Muscle of leg (tissue), 16 donors: ENCODE measurements at places on chromosomes 6 and 20. TPM values are rescaled to one million over a fixed set of nuclear protein-coding genes. Genes with fewer than 3 reads are reported as not detected.
A peak's percentile ranks its signal among the peaks of the same experiment; 100 is the strongest.

- DNase-seq = no peak
Measured at GRCh38 chr6:20159781-20160540, 52.3 kb downstream of the MBOAT1 start.

DNA sequence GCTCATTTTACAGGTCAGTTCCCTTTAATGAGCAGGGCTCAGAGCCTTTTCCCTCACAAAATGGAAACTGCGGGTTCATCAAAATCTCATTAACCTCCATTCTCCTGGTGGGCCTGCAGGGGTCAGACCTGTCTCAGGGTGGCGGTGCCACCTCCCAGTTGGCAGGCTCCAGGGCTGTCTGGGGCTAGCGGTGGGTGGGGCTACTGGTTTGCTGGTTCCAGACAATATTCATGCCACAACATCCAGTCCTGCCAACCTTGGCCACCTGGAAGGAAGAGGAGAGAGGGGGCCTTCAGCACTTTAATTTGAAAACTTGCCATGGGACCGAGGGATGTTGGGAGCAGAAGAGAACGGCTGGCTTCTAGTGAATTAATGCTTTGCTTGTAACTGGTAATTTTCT is 41.9 kb upstream of the CTNNBL1 start:
- DNase-seq = no peak

- no peak for DNase-seq
Measured at GRCh38 chr6:52697903-52698302, 27.0 kb downstream of the TMEM14A start.

The NKAPL gene
- polyA plus RNA-seq = 1.4 TPM

DNA sequence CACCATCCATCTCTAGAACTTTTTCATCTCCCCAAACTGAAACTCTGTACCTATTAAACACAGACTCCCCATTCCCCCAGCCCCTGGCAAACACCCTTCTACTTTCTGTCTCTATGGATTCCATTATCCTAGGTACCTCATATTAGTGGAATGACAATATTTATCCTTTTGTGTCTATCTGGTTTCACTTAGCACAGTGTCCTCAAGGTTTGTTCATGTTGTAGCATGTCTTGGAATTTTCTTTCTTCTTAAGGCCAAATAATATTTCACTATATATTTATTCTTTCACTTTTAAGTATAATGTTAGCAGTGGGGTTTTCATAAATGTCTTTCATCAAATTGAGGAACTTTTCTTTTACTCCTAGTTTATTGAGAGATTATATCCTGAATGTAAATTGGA is 56.8 kb upstream of the DSP start:
- DNase-seq = no peak

The RTF2 gene
- 121 TPM for polyA plus RNA-seq

- no peak for DNase-seq
Measured at GRCh38 chr6:46338131-46338530, 153.1 kb downstream of the RCAN2 start.

The TRIM27 gene
- polyA plus RNA-seq = 42.9 TPM

The SLC44A4 gene
- 0.20 TPM for polyA plus RNA-seq

- peak; percentile 96 for DNase-seq
Measured at GRCh38 chr6:168634541-168635328, 193.8 kb downstream of the SMOC2 start.

The TPD52L1 gene
- polyA plus RNA-seq = 51.5 TPM

- peak; percentile 9 for DNase-seq
Measured at GRCh38 chr20:54707801-54708200, 232.4 kb downstream of the DOK5 start.

- no peak for DNase-seq
Measured at GRCh38 chr6:142953373-142954273, 8.6 kb upstream of the HIVEP2 start.

The PAK1IP1 gene
- polyA plus RNA-seq = 19.4 TPM

DNA sequence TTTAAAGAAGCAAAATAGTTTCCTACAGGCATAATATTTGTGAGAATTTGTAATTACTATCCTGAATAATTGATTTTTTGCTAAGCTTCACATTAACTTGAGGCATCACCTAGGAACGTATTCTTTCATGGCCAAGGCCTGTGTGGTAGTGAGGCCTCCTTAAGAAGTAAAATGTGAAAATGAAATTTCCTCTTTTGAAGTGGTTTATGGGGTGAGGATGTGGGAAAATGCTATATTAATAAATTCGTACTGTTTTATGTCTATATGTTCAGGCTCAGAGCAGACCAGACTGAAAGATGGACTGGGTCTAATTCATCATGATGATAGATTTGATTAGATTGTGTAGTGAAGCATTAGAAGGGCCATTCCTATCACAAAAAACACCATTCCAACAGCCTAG is 33.1 kb downstream of the MYLIP start:
- DNase-seq = no peak

GRCh38 chr6:14824060-14824459 is 421.8 kb upstream of the JARID2 start:
- DNase-seq = no peak

The TMEM63B gene
- 19.9 TPM for polyA plus RNA-seq

The MMP24 gene
- 0.34 TPM for polyA plus RNA-seq

DNA sequence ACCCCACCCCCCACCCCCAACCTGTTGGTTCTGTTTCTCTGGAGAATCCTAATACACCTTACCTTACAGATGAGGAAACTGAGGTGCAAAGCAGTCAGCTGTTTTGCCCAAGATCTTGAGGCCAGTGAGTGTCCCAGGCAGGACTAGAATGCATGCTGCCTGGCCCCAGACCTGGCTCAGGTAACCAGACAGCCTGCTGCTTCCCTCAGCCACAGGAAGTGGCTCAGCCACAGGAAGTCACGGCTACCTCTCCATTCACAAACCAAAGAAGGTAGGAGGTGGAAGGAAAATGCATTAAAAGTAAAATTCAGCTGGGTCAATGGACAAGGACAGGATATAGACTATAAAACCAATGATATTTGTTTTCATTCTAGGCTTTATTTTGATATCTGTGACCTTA is 517.6 kb downstream of the CD83 start:
- DNase-seq = no peak

DNA sequence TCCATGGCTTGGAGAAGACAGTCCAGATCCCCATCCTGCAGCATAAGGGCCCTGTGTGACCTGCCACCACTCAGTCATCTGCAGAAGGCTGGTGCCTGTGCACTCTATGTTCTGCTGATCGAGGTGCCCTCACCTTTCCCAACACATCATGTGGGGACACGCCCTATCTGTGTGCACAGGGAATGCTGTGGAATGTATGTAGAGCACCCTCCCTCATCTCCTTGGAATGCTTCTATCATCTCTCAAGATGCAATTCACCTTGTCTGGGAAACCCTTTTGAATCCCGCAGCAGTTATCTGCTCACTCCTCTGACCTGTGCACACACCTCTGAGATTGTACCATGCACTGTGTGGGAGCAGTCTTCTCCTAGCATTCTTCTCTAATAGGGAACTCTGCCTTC is 207.2 kb upstream of the SSTR4 start:
- DNase-seq = no peak

The FOXF2 gene
- polyA plus RNA-seq = 0.28 TPM

DNA sequence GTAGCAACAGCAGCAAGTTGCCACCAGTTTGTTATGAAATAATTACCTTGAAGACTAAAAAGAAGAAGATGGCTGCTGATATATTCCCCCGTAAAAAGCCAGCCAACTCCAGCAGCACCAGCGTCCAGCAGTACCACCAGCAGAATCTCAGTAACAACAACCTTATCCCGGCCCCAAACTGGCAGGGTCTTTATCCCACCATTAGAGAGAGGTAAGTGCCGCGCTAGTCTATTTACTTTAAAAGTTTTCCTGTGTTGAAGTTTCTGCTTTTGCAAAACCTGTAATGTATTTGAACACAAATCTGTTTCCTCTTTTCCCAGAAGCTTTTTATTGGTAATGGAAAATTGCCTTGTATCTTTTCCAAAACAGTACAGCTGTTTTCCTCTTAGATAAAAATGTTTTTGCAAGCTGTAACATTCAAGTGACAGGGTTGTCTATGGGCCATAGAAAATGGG is 725 bp downstream of the BTBD3 start:
- DNase-seq = peak; percentile 96

DNA sequence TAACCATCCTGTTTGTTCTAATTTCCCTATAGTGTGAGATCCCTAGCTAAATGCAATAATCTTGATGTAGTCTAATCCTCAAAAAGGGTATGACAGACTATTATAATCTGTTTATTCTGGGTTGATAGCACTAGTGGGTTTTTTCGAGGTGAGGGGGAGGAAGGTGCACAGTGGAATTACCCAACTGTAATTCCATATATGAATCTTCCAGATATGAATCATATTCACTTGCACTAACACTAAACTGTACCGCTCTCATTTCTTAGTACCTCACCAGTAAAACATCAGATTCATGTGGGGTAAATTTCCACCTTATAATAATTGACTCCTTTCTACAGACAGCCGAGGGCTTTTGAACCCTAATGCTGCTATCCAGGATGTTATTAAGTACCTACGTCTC is 16.5 kb downstream of the NCOA7 start:
- no peak for DNase-seq

The ENPP1 gene
- 9.3 TPM for polyA plus RNA-seq

DNA sequence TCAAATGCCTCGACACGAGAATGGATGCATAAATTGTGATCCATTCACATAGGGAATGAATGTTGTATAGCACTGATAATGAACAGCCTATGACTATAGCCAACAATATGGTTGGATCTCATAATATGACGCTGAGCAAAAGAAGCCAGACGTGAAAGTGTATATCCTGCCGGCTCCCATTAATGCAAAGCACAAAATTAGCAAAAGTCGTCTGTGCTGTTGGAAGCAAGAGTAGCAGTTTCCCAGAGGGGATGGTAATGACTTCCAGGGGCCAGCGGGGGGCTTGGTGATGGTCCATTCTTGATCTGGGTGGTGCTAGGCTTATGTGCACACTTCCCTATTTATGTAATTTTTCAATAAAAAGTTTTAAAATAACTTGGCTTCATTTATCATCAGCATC is 1.0 kb upstream of the TAGAP start:
- no peak for DNase-seq
